Stimulated activated CD8-positive, alpha-beta memory T cell treated with anti-CD3 and anti-CD28 coated beads, Interleukin-15, amount 100 ng/mL, for 4 hours (primary cell): ENCODE measurements at places on chromosomes 1 and 21.

DNA sequence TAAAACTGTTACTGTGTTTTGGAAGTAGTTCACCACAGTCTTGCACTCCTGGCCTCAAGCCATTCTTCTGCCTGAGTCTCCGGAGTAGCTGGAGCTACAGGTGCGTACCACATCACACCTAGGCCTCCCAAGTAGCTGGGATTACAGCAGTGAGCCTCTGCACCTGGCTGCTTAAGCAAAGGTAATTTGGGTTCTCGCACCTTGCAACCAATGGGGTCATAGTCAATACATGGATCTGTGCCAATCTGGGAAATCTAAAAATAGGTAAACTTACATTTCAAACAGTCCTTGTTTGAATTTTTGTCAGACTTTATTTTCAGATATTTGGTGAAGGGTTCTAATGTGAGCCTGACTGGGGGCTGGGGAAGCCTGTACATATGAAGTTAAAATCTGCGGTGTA lies 466.5 kb downstream of the PCP4 start:
- DNase-seq = no peak

DNA sequence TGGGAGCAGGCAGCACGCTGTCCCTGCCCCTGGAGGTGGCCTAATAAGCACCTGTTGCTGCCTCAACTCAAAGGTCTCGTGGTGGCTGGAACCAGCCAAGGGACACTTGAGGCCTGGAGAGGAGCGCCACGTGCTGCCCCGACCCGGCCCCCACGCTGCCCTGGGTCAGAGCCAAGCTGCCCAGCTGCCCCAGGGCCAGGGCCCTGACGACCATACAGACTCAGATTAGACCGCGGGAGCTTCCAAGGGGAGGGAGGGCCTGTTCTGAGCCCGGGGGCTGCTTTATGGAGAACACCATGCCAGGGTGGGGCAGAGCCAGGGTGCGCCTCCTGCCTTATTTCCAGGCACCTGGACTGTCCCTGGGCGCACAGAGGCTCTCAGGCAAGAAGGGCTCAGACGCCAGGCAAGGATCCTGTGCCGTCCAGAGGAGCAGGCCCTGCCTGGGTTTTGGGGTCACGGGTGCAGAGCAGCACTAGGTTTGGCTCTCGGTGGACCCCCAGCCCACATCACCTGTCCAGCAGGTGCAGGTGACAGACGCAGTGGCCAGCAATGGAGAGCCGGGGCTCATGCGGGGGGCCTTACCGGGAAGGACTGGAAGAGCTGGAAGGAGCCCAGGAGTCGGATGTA lies 18.6 kb downstream of the KRTAP10-1 start:
- DNase-seq = no peak

DNA sequence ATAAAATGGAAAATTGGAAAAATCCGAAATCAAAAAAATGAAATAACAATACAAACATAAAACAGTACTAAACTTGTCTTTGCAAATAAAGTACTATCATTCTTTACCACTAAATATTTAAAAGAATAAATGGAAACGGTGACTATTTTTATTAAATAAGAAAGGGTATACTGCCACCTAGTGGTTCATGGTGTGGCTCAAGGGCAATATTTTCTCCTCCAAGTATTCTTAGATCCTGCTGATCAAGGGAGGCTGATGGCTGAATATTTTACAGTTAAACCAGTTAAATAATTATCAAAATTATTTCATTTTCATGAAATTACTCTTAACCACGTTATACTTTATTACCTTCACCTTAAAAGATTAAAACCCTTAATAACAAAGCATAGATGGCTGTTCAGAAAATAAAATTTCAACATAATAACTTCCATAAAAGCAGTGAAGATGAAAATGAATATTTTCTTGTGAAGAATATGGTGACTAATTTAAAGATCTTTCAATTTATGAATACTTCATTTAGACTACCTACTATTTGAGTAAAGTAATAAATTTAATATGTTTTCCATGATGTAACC lies 1793.9 kb downstream of the NCAM2 start:
- DNase-seq = no peak

- no peak for DNase-seq
Measured at GRCh38 chr1:156841295-156841855, 17.5 kb downstream of the INSRR start.

DNA sequence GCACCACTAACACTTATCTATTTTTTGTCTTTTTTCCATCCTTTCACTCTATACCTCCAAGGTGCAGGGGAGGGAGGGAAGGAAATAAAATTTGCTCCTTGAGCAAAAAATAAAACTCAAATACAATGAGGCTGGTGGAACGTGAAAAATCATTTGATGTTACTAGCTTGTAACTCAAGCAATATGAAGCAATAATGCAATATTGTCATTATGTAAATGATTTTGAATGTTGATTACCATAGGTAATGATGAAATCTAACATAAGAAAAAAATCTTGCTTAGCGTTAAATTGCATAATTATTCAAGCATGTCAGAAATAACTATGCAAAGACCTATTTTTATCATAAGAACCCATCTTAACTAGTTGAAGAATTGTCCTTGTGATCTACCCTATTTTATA lies 277.7 kb downstream of the KCTD3 start:
- DNase-seq = no peak

GRCh38 chr1:109895720-109896504 lies 14.7 kb upstream of the CSF1 start:
- no peak for DNase-seq

- no peak for DNase-seq
Measured at GRCh38 chr21:40315626-40316025, 448.4 kb downstream of the PCP4 start.

GRCh38 chr1:203316626-203317093 lies 11.3 kb downstream of the BTG2 start:
- no peak for DNase-seq

GRCh38 chr21:40043866-40044265 lies 176.6 kb downstream of the PCP4 start:
- no peak for DNase-seq

GRCh38 chr1:41018018-41018410 lies 3.5 kb downstream of the SLFNL1 start:
- no peak for DNase-seq

- DNase-seq = no peak
Measured at GRCh38 chr1:111649648-111650047, 30.1 kb downstream of the RAP1A start.

GRCh38 chr1:223137455-223138085 lies 5.5 kb downstream of the TLR5 start:
- no peak for DNase-seq

GRCh38 chr1:30818568-30819243 lies 61.1 kb upstream of the LAPTM5 start:
- DNase-seq = no peak

GRCh38 chr1:211643324-211644212 lies 31.9 kb downstream of the NEK2 start:
- no peak for DNase-seq

DNA sequence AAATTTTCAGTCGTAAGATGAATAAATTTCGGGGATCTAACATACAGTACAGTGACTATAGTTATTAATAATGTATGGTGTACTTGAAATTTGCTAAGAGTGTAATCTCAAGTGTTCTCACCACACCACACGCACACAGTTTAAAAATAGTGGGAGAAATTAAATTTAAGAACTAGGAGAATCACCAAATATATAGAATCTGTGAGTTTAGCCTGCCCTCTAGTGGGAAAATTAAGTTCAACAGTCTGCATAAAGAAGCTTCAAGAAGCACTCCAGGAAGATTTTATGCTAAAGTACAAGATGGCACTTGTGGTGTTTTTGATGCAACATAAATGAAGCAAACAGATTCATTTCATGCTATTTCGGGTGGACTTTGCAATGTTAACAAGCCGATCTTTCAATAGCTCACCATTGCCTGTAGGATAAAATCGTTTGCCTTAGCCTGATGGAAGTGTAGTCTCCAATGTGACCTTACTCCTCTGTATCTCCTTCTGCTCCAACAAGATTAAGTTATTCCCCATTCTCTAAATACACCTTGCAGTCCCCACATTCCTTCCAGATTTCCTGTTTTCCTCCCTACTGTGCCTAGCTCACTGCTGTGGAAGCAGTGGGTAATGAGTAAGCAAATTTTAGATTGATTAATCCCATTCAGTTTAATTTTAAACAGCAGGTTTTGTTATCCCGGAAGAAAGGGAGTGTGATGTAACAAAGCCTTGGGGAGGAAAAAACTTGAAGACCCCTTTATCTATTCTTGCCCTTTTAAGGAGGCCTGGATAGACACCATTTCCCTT lies 8.7 kb upstream of the PIK3C2B start:
- no peak for DNase-seq

DNA sequence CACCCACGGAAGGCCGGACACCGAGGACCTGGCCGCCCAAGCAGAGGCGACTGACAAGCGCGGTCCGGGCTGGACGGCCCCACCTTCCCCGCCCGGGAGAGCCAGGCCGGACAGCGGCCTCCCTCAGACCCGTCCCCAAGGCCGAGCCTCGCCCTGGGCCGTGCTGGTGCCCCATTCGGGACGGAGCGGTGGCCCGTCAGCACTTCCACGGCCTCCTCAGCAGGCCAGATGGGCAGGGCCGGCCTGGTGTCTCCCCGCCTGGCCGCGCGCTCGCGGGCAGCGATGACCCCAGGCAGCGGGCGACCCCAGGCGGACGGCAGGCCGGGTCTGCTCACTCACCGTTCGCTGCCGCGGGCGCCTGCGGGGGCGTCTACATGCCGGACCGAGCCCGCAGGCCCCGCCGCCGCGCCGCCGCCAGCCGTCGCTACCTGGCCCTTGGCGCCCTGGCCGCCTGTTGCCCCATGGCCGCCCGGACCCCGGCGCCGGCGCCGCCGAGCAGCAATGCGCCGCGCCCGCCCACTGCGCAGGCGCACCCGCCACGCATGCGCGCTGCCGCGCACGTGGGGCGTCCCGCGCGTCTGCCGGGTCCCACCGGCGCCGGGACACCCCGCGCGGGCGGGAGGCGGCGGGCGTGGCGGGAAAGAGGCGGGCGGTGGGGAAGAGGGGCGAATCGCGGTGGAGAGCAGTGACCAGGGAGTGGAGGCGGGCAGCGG lies at the start of gene NADK:
NADK (minus strand) TSS at position 521 of the 713 bp plus-strand sequence. CDS start 13,064 bp downstream, outside the sequence.
- DNase-seq = peak; percentile 43
